ENCODE measurements at places on chromosomes 4 and X. TPM values are rescaled to one million over a fixed set of nuclear protein-coding genes. Genes with fewer than 3 reads are reported as not detected.
A peak's percentile ranks its signal among the peaks of the same experiment; 100 is the strongest.

Gene CENPVL3
- not detected for total RNA-seq

DNA sequence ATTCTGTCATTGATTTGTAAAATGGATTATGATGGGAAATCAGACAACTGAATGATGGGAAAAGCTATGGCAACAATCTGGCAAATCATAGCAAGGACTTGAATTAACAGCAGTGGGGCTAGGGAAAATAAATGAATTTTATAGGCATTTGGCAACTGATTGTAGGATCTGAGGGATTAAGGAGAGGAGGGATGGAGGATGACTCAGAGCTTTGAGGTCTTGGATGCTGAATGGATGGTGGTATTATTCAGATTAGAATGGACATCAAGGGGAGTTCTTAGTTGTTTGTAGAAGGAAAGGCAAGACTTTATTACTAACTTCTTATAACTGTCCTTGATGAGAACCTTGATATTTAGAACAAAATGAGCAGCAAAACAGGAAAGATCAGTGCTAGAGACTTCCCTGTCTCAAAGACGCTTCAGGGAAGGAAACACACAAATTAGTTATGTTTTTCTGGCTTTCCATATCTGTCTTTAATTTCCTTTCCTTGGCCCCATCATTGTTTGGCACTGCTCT is 51.4 kb upstream of the HHIP start:
- DNase-seq = no peak

Gene ADAM29
- not detected for total RNA-seq

- peak; percentile 96 for DNase-seq
Measured at GRCh38 chr4:118835571-118836300, at the start of gene SEC24D. SEC24D (minus strand) TSS chr4:118836126; CDS start chr4:118833696, 2,430 bp downstream.

Gene CTAG2
- total RNA-seq = not detected

- no peak for DNase-seq
Measured at GRCh38 chr4:73396993-73397972, 6.8 kb upstream of the ALB start.

- DNase-seq = peak; percentile 94
Measured at GRCh38 chrX:7927259-7928167, at the start of gene PNPLA4. PNPLA4 (minus strand) TSS chrX:7927413; CDS start chrX:7926119, 1,294 bp downstream.

GRCh38 chr4:130165381-130165780 is 1069.4 kb downstream of the C4orf33 start:
- DNase-seq = no peak

Gene EFHC2
- 5.3 TPM for total RNA-seq

GRCh38 chr4:139587446-139587845 is 31.4 kb upstream of the SETD7 start:
- DNase-seq = peak; percentile 39
